ENCODE measurements at places on chromosomes 7 and 10.

DNA sequence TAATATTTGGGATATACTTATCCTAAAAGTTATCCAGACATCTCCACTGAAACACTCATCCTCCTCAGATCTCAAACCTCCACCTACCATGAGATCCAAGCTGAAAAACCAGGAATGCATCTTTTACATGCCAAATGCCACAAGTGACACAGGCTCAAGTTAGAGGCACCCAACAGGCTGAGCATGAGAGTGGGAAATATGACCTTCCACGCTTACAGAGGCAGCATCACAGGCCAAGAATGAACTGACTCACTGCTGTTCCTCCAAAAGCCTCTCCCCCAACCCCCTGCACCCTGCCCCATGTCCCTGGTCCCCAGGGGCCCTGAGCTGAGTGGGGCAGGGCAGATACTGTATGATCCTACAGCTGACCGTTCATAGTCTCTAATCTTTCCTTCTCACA is 4.8 kb upstream of the MTPAP start:
- DNase-seq: no peak

GRCh38 chr7:31074403-31075085 is 22.4 kb downstream of the ADCYAP1R1 start:
- DNase-seq: no peak

DNA sequence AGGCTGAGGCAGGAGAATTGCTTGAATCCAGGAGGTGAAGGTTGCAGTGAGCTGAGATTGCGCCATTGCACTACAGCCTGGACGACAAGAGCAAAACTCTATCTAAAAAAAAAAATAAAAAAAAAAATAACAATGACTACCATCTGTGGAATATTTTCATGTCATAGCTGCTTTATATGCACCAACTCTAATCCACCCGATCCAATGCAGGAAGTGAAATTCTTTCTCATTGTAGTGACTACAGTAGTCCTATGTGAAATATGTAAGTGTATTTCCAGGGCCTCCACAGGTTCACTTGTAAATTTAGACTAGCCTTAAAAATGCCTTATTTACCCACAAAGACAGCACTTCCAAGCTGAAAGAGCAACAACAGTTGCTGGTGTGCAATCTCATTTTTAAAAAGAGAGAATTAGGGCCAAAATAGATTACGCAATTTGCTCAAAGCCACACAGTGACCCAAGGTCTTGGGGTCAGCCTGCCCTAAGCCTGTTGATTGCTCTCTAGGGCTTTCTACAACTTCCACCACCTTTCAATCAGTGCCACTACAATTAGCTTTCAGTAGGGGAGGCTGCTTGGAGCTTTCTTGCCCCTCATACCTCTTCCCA is 25.8 kb upstream of the EGFR start:
- DNase-seq: no peak

DNA sequence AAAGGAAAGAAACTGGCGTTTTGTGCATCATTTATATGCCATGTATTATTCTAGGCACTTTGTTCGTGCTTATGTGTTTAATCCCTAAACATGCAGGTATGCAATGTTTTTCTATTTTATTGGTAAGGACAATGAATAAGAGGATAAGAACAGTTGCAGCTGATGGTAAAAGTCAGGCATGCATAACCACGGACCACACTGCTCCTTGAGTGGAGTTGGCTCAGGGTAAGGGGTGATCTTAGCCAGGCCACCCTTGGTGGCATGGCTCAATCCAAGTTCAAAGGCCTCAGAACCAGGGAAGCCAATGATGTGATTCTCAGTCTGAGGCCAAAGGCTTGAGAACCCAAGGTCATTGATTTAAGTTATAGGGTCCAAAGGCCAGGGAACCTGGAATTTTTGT is 1068.1 kb downstream of the NRG3 start:
- DNase-seq: no peak

- DNase-seq: no peak
Measured at GRCh38 chr10:18321371-18321770, 181.1 kb downstream of the CACNB2 start.

DNA sequence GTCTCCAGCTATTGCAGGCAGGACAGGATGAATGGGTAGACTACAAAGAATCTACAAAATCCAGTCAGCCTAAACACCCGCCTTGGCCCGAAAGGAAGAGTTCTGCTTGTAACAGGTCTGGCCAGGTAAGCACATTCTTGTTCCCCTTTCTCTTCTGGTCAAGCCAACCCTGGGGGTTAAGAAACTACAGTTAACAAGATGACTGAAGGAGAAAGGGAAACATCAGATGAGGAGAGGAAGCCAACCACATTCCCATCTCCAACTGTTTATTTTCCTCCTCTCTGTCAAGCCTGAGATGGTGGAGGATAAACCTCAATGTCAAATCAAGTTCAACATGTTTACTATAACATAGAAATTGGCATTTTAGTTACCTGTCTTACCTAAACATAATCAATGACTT is 198.9 kb downstream of the IPMK start:
- no peak for DNase-seq

DNA sequence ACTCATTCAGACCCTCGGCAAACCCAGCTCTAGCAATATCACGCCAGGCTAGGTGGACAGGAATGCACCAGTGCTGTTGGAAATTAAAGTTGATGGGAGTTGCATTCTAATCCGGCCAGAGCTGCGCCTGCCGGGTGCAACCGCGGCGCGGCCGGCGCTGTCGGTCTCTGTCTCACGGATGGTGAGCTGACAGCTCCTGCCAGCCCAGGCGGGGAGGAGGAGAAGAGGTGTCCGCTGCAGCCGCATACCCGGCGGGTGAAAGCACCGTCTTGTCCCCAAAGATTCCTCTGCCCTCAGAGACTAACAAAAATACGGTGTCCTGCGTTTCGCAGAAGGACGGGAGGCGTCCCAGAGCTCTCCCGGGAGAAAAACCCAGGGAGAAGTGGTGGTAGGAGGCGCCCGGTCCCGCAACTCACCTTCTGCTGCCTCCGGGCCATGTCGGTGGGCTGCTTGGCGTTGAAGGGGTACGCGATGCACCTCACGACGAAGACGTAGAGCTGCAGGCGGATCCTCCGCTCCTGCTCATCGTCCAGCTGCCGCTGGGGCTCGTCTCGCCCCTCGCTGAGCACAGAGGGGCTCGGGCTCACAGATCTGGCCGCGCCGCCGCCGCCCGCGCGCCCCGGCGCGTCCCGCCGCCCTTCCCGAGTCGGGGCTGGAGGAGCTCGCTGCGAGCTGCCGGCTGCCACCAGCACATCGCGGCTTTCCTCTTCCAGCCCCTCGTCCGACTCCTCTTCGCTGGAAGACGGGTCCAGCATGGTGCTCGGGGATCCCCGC is 490 bp downstream of the CADPS2 start:
- peak; percentile 42 for DNase-seq

DNA sequence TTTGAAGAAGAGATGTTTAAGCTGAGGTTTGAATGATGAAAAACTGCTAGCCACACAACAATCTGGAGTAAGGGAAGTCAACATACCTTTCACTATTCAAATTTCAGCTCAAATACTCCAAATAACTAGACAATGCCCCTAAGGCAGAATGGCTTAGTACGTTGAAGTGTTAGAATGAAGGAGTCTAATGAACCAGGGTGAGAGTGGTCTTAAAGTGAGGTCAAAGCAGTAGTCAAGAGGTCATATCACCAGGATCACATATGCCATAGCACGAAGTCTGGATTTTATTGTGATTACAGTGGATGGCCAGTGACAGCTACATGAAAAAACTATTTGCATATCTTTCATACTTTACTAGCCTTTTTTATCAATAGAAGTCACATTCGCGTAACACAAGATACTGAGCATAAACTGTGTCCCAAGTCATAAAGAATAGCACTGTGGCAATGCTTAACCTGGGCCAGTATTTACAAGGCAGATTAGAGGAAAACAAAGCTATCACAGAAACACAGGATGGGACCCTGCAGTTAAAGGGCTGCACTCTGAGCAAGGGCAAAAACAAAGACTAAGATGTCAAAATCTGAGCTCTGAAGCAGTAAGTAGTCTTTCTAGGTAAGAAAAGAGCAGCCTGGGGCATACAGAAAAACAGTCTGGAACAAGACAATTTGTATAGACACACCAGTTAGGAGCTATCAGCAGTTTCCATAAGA is 61.5 kb downstream of the HYCC1 start:
- no peak for DNase-seq

- peak; percentile 36 for DNase-seq
Measured at GRCh38 chr10:129849452-129849750, 114.7 kb downstream of the EBF3 start.

- no peak for DNase-seq
Measured at GRCh38 chr10:32971536-32972091, 13.6 kb upstream of the ITGB1 start.

DNA sequence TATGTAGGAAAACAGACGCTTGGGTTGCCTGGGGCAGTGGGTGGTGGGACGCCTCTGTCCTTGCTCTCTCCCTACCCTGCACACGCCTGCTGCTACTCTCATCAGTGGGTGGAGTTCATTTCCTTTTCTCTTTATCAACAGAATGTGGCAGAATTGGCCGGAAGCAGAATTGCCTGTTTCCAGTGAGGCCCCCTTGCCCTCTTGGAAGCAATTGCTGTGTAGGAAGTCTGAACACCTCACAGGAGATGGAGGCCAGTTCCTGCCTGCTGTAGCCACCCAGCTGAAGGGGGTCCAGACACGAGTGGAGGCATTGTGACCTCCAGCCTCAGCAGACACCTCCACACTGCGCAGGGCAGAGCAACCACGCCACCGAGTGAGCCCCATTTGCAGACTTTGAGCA is 331.6 kb upstream of the ZNF32 start:
- no peak for DNase-seq

DNA sequence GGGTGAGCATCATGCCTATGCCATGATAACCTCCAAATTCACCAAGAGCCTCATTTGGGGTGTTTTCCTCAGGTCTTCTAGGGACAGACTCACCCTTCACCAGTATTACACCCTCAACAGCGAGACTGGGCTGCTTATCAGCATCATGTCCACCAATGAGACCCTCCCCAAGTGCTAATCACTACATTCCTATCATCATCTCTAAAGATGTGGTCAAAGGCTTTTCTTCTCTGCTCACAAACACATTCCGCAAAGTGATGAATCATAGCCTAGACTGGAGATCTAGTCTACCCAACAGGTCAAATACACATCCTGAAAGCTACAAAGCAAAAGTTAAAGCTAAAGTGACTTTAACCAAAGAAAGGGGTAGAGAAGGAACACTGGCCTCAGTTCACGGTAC is 75.3 kb upstream of the C7orf33 start:
- DNase-seq: no peak

- no peak for DNase-seq
Measured at GRCh38 chr7:30925913-30926312, 14.3 kb downstream of the AQP1 start.

- no peak for DNase-seq
Measured at GRCh38 chr10:31508882-31509281, 189.9 kb downstream of the ZEB1 start.

DNA sequence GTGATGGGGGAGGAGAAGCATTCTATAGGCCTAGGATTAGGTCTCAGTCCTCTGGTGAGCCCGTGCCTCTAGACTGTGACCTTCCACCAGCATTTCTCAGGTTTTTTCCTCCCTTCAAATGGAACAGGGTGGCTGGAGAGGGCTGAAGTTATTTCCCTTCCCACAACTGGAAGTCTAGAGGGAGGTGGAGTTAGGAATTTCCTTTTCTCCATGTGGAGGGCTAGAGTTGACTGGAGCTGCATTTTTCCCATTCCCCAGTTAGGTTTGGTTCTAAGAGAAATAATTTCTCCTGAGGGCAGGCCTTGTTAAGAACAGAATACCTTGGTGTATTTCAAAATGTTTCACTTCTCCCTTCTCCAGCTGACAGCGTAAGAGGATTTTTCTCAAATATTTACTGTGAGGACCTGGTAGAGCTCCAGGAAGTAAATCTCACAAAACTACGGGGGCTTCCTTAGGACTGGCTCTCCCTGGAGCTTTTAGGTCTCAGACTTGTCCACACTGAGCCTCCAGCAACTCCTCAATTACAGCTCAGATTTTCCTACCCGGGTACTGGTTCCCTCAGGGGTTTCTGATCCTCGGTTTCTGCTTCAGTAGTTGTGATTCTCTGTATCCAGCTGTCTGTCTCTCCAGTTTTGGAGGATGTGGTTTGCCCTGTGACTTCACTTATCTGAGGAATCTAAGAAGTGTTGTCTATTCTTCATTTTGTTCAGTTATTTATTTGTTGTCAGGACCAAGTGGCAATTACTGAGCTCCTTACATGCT is 6.0 kb upstream of the REEP3 start:
- no peak for DNase-seq

GRCh38 chr10:99768556-99768955 is 13.9 kb upstream of the ABCC2 start:
- no peak for DNase-seq

- no peak for DNase-seq
Measured at GRCh38 chr10:6269953-6270867, 67.5 kb downstream of the PFKFB3 start.

- DNase-seq: no peak
Measured at GRCh38 chr10:96646301-96646700, 59.5 kb upstream of the TM9SF3 start.

GRCh38 chr7:157854066-157854891 is 517.5 kb downstream of the DNAJB6 start:
- DNase-seq: no peak

DNA sequence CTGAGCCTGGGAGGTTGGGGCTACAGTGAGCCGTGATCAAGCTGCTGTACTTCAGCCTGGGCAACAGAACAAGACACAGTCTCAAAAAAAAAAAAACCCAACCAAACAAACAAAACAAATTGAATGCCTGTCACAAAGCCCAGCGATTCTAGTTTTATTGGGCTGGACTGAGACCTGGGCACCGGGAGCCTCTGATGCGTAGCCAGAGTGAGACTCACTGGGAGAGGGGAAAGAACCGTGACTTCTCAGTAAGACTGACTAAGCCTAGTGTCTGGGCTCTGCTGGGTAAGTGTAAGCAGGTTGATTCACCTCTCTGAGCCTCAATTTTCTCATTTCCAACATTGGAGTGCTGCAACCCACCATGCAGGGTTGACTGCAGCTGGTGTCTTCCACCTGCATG is 10.1 kb upstream of the LEP start:
- no peak for DNase-seq

DNA sequence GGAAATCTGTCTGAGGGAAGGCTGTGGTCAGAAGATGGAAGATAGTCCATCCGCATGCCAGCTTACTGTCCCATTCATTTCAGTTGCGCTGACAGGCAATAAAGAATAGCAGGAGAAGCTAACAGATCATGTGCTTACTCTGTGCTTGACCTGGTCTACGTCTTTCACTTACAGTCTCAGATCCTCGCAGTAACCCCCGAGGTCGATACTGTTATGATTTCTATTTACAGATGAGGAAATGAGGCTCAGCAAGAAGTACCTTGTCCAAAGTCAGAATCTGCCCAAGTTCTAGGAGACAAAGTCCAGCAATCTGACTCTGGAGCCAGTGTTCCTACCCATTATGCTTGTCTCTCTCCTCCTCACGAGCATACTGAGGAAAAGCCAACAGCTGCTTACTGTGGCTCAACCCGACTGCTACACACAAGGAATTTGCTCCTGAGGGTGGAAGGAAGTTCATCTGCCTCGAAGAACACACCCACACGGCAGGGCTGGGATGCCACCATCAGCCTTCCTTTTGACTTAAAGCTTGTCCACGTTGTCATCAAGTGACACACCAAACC is 74.2 kb downstream of the MINPP1 start:
- no peak for DNase-seq

GRCh38 chr7:158824028-158824427 is 5.3 kb downstream of the ESYT2 start:
- no peak for DNase-seq

- DNase-seq: no peak
Measured at GRCh38 chr7:104643587-104644217, 315.3 kb downstream of the LHFPL3 start.

Measured in NCI-H748 treated with DMSO at 0.1 percent for 48 hours (cell line).